Activated naive CD8-positive, alpha-beta T cell treated with anti-CD3 and anti-CD28 coated beads, Interleukin-2, amount 50 U/mL, for 24 hours (primary cell): ENCODE measurements at places on chromosomes 16 and 17.

DNA sequence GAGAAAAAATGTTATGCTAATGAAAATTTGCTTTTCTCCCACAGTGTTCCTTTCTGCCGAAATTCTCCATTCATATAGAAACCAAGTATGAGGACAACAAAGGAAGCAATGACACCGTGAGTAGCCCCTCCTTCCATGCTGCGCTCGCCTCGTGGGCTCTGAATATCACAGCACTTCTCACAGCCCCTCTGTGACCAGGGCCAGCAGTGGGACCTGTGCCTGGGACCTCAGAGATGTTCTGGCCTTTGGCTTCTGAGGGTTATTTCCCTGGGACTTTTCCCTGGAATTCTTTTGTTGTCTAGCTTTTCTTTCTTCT, 139.6 kb upstream of the NOL11 start:
- DNase-seq, result no peak
- peak overlapping the region; percentile 79 for H3K27ac ChIP-seq
- H3K4me3 ChIP-seq, result no peak overlapping the region

GRCh38 chr17:3851461-3852100, 5.5 kb upstream of the NCBP3 start:
- DNase-seq, result no peak
- peaks cover 6% of the 10 kb centered on the region for H3K27me3 ChIP-seq
- H3K36me3 ChIP-seq, result no peaks in the 10 kb centered on the region
- H3K4me3 ChIP-seq, result no peak overlapping the region

DNA sequence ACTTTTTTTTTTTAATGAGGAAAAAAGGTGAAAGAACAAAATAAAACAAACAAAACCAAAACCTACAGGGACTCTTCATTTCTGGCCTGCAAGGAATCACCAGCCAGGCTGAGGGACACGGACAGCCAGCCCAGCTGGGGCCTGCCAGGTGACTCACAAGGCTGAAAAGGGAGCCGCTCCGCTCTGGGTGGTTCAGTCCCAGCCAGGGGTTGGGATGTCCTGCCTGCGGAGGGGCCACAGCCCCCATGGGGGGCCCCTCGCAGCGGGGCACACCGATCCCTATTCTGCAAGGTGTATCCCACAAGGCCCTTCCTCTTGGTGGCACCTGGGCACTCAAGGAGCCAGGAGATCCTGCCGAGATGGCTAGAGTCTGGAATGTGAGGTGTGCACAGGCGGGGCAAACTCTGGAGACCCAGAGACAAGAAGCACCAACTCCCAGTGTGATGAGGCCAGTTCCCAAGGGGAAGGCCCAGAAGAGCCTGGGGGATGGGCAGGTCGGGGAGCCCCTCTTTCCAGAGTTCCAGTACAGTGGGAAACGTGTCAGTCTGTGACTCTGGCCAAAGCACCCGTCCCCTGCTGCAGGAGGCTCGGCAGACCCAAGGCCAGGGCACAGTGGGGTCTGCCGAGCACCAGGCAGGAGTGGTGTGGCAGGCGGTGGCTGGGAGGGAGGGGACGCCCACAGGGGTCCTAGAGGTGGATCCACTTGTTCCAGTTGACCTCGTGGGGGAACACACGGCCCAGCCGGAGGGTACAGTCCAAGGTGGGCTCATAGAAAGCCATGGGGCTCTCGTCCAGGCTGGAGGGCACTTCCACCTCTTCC, 58.9 kb downstream of the IL21R start:
- H3K27ac ChIP-seq, result no peak overlapping the region
- no peak overlapping the region for H3K4me3 ChIP-seq

DNA sequence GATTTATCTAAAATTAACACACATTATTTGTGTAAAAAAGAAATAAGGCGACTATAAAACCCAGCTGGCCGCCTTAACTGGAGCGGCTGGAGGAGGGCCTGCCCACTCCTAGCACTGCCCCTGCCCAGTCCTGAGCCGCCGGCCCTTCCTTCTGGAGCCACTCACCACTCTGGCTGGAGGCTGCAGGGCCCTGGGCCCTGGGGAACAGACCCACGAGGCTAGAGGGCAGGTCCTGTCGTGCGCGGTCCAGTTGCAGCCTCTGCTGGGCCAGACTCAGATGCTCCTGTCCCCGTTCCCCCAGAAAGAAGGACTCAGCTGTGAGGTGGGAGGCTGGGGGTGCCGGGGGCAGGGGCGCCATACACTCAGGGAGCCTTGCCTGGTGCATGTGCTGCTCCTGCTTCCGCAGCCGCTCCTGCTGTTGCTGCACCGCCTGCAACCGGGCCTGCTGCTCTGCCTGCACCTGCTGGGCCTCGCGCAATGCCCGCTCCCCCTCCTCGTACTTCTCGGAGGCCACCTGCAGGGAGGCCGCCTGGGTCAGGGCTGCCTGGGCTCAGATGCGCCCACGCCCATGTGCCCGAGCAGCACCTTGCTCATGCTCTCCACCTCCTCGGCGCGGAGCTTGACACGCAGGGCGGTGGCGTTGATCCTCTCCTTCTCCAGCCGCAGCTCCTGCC, 9.0 kb upstream of the MRPL38 start:
- H3K4me3 ChIP-seq, result no peak overlapping the region
- peaks cover 1% of the 10 kb centered on the region for H3K4me1 ChIP-seq
- no peak overlapping the region for H3K27ac ChIP-seq
- H3K27me3 ChIP-seq, result no peaks in the 10 kb centered on the region
- DNase-seq, result no peak
- H3K36me3 ChIP-seq, result peaks cover 5% of the 10 kb centered on the region

- H3K36me3 ChIP-seq, result no peaks in the 10 kb centered on the region
- no peak overlapping the region for H3K4me3 ChIP-seq
- DNase-seq, result no peak
- H3K27ac ChIP-seq, result no peak overlapping the region
Observed at GRCh38 chr16:49236216-49236615, 45.4 kb downstream of the CBLN1 start.

DNA sequence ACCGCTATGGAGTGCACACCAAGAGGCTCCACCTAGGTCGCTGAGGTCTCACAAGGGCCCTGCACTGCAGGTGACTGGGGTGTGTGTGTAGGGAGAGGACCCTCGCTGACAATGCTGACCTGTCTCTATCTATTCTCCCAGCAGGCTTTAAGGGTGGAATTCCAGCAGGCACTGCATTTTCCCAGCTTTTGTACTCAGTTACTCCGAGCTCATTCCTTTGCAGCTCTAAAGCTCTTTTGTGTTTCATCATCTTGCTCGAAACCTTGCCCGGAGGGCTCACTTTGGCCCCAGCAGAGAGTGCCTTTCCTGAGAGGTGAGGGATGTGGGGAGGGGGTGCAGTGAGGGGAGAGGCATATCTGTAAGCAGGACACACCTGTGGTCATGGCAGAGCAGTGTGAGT, 39.3 kb downstream of the SMPD3 start:
- no peak overlapping the region for H3K27ac ChIP-seq
- no peak overlapping the region for H3K4me3 ChIP-seq
- H3K27me3 ChIP-seq, result no peaks in the 10 kb centered on the region
- no peak for DNase-seq
- no peaks in the 10 kb centered on the region for H3K4me1 ChIP-seq

GRCh38 chr17:64638552-64639203, 23.4 kb downstream of the SMURF2 start:
- H3K27me3 ChIP-seq, result no peaks in the 10 kb centered on the region
- H3K27ac ChIP-seq, result no peak overlapping the region
- no peak overlapping the region for H3K4me3 ChIP-seq
- peaks cover 47% of the 10 kb centered on the region for H3K4me1 ChIP-seq
- peaks cover 8% of the 10 kb centered on the region for H3K36me3 ChIP-seq

DNA sequence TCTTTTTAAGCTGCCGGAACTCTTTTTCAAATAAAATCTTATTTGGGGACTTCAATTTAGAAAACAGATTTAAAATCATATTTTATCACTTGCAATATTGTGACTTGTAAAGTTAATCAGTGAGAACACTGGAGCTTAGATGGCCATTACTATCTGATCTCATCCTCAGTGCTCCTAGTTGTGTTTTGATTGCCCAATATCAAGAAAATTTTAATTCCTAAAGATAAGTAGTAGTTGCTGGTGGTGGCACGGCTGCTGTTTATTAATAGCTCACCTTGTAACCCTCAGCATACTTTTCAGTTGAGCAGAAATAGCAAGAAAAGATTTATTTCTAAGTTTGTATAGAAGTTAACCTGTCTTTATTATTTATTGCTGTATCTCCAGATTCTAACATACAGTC, 124.0 kb downstream of the NLK start:
- no peak overlapping the region for H3K27ac ChIP-seq
- no peaks in the 10 kb centered on the region for H3K4me1 ChIP-seq
- no peaks in the 10 kb centered on the region for H3K27me3 ChIP-seq
- H3K4me3 ChIP-seq, result no peak overlapping the region
- peaks cover 15% of the 10 kb centered on the region for H3K36me3 ChIP-seq

- no peak for DNase-seq
- no peak overlapping the region for H3K27ac ChIP-seq
- H3K27me3 ChIP-seq, result no peaks in the 10 kb centered on the region
- no peak overlapping the region for H3K4me3 ChIP-seq
- peaks cover 10% of the 10 kb centered on the region for H3K4me1 ChIP-seq
Observed at GRCh38 chr17:59561042-59561441, 4.4 kb upstream of the DHX40 start.

DNA sequence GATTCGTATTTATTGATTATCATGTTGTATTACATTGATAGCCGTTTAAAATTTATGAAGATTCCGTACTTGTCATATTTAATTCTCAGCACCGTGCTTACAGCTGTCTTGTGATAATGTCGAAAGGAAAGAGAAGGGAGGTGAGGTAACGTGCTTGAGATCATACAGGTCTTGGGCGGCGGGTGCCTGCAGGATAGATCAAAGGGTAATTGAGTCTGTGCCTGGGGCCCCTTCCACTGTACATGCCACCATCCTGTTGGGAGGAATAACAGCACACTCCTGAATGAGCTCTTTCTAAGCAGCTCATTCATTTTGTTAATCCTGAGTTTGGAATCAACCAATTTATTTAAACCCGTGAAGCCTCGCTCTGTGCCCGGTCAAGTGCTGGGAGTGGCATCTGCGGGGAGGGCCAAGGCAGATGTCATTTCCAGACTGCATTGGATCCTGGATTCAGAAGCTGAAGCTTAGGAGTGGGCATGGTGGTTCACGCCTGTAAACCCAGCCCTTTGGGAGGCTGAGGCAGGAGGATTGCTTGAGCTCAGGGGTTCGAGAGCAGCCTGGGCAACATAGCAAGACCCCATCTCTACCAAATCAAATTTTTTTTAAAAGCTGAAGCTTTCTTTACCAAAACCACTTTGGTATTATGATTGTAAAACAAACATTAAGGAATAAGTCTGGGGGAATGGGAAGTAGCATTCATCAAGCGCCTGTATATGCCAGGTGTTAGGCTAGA, 25.8 kb downstream of the WWOX start:
- no peak overlapping the region for H3K27ac ChIP-seq
- H3K4me1 ChIP-seq, result peaks cover 2% of the 10 kb centered on the region
- H3K27me3 ChIP-seq, result no peaks in the 10 kb centered on the region
- DNase-seq, result no peak
- H3K36me3 ChIP-seq, result peaks cover 17% of the 10 kb centered on the region

DNA sequence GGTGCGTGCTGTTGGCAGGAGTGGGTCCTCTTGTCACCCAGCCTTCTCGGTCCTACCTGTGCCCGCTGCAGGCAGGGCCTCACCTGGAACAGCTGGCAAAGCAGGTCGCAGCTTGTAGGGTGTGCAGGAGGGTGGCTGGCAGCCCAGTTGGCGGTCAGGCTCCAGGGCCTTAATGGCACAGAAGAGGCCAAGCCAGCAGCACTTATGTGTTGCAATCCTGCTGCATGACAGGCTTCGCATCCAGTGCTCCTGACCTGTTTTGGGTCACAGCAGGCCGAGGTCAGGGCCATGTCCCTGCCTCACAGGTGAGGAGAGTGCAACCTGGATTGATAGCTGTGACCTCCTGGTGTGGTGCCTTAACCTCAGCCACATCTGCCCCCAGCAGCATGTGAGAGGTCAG, 31.9 kb downstream of the ZC3H18 start:
- no peaks in the 10 kb centered on the region for H3K27me3 ChIP-seq
- peaks cover 5% of the 10 kb centered on the region for H3K4me1 ChIP-seq
- H3K27ac ChIP-seq, result no peak overlapping the region
- no peak for DNase-seq
- peaks cover 28% of the 10 kb centered on the region for H3K36me3 ChIP-seq
- no peak overlapping the region for H3K4me3 ChIP-seq

DNA sequence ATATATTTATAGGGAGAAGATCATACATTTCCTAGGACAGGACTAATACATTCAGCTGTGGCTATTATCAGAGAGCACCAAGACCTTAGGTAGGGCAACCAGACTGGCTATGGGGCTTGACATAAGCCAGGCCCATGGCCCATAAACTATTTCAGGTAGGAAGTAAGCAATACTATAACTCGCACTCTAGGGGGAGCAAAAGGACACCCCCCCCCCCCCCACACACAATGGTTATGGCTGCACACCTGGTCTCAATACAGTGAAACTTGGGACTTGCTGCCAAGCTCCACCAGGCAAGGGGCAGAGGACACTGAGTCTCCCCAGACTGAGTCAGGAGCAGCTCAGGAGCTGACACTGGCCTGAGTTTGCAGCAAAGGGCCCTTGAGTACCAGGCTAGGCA, 348.9 kb upstream of the ASIC2 start:
- no peak for DNase-seq
- no peaks in the 10 kb centered on the region for H3K36me3 ChIP-seq
- no peak overlapping the region for H3K4me3 ChIP-seq
- H3K27ac ChIP-seq, result no peak overlapping the region
- H3K27me3 ChIP-seq, result peaks cover 5% of the 10 kb centered on the region
- no peaks in the 10 kb centered on the region for H3K4me1 ChIP-seq

DNA sequence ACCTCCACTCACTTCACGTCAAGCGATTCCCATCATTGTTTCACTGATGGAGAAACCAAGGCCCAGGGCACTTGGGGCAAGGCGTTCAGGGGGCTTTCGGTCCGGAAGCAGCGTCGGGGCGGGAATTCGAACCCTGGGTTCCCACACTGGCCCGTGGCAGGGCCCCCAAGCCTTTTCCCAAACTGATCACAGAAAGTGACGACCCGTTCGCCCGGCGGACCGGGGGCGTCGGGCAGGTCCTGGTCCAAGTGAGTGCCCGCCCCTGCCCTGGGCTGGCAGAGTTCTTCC, 856 bp upstream of the MON1B start:
- H3K4me3 ChIP-seq, result peak overlapping the region; percentile 85
- DNase-seq, result no peak
- H3K4me1 ChIP-seq, result peaks cover 35% of the 10 kb centered on the region
- peak overlapping the region; percentile 100 for H3K27ac ChIP-seq
- H3K36me3 ChIP-seq, result peaks cover 18% of the 10 kb centered on the region
- H3K27me3 ChIP-seq, result peaks cover 7% of the 10 kb centered on the region

DNA sequence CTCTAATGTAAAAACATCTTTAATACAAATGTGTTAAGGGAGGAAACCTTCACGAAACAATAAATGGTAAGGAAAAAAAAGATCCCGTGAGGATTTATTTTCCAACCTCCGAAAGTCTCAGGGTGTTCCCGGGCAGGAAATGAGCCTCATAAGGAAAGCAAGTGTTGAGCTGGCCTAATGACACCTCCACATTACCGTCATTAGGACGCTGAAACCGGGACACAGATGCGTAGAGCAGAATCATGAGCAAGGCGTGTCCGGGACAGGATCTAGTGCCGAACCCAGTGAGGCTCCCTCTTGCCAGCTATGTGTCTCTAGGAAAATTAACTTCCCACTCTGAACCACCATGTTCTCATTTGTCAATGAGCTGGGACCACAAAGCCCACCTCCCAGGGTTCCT, 22.7 kb upstream of the CYTH1 start:
- DNase-seq, result no peak
- H3K4me3 ChIP-seq, result peak overlapping the region; percentile 32
- peaks cover 46% of the 10 kb centered on the region for H3K4me1 ChIP-seq
- H3K27ac ChIP-seq, result peak overlapping the region; percentile 73
